ENCODE measurements at places on chromosomes 4 and X.

- DNase-seq, result no peak
Observed at GRCh38 chrX:72351606-72352334, 46.1 kb upstream of the CITED1 start.

DNA sequence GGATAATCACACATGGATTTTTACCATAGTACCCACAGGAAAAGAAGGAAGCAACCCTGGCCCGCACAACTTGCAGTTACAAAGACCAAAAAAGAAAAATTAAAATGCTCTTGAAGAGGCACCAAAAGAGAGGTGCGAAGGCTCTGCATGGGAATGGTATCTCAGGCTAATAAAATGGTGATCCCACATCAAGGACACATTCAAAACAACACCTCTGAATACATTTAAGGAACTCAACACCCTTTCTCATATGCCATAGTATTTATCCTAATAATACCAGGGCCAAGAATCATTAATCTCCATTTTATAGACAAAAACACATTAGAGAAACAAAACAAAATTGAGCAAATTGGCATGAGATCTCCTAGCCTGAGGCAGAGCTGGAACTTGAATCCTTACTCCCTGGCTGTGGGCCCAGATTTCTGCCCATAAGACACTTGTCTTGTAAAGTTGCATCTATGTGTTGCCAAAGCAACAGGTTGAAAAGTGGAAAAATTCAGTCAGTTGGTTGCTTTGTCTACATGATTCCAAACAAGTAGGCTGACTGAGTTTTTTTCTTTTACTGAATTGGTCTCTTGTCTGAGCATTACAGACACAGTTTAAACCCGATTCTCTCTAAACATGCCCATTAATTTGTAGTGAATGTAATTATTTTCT is 33.5 kb downstream of the GUCY2F start:
- no peak for DNase-seq

DNA sequence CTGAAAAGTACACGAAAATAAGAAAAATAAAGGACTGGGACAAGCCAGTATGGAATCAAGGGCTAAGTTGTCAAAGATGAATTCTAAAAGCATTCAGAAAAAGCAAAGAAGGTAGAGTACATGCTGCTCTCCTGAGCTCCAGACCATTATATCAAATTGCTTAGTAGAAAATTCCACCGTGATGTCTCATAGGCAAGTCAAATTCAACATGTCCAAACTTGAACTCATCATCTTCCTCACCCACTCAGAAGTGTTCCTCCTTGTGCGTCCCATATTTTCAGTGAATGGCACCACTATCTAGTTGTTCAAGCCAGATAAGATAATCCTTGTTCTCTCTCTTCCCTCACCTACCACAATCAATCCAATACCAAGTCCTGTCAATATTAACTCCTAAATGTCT is 37.5 kb upstream of the IL13RA2 start:
- DNase-seq, result no peak

GRCh38 chr4:138494931-138495330 is 252.8 kb upstream of the SLC7A11 start:
- no peak for DNase-seq

DNA sequence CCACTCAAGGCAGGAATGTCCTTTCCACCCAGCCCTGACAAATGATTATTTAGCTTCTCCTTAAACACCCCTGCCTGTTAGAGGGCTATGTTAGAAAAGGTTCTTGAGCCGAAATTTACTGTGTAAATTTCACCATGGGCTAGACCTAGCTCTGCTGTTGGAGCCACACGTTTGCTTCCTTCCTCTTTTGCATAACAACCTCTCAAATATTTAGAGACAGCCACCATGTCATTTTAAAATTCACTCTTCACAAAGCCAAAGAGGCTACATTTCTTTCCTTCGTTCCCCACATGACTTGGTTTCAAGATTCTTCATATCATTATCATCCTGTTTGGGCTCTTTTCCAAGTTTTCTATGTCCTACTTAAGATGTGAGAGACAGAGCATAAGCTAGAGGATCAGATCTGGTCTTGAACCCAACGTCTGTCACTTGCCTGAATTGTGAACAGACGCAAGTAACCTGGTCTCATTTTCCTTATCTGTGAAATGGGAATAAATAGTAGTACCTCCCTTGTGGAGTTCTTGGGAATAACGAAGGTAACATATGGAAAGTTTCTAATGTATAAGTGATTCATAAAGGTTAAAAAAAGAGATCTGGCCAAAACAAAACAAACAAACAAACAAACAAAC is 6.7 kb downstream of the DOCK11 start:
- no peak for DNase-seq

- no peak for DNase-seq
Observed at GRCh38 chr4:73104695-73105094, 35.2 kb upstream of the COX18 start.

DNA sequence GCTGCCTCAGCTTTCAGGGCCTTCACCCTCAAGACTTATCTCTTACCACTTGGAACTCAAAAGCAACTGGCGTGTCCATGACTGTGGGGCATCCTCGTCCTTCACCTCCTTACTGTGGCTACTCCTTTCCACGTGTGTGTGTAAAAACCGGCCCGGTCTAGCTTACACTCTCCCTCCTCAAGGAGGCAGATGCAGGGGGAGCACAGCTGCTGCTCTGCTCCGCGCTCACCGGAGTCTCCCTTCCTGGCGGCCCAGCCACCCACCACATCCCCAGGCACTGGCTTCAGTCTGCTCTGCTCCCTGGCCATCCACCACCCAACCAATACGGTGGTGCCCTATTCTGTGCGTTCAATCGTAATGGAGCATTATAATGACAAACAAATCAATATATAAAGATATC is 8.3 kb downstream of the RNF212 start:
- no peak for DNase-seq

- no peak for DNase-seq
Observed at GRCh38 chr4:5069901-5070300, 18.6 kb downstream of the STK32B start.

GRCh38 chr4:83112678-83113428 is 1.7 kb downstream of the PLAC8 start:
- DNase-seq, result no peak

- DNase-seq, result no peak
Observed at GRCh38 chr4:120447774-120448173, 381.1 kb upstream of the MAD2L1 start.

GRCh38 chr4:41787931-41788330 is 39.4 kb upstream of the PHOX2B start:
- no peak for DNase-seq

DNA sequence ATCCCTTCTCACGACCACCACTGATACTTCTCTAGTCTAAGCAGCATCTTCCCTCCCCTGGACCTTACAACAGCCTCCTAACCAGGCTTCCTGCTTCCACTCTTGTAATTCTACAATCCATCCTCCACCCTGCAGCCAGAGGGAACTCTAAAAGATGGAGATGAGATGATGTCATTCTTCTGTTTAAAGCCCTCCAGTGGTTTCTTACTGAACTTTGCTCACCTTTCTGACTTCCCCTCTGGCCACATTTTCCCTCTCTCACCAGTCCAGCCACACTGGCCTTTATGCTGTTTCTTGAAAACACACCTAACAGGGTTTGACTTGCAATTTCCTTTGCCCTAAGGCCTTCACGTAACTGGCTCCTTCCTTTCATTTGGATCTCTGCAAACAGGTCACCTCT is 191.4 kb upstream of the NHS start:
- no peak for DNase-seq

DNA sequence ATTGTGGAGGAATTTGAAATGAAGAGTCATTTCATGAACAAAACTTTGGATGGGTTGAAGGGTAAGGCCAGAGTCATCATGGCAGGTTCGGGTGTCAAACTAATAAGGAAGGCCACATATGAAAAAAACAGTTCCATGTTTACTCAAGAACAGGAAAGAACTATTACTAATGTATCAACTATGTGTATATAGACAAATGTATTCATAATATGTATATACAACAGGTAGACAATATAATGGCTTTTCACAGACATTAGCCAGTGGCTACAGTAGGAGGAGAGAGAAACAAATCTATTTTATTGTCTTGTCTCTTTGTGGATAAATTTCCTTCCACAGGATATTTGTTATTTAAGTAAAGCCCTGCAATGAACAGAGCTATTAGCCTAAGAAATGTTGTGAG is 101.1 kb downstream of the CBLL2 start:
- no peak for DNase-seq

DNA sequence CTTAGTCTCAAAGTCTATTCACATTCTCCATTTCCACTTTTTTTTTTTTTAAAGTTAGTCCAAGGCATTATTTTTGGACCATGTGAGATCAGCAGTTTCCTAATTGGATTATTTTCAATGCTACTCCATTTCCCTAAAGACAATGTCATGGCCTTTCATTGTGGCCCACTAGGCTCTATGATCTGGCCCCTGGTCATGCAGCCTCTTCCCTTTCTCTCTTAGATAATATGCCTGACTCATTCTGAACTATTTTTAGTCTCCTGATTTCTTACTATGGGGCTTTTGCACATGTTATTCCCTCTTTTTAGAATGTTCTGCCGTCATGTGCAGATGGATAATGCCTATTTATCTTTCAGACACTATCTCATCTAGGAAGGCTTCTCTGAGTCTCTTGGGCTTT is 157.3 kb downstream of the TMA16 start:
- DNase-seq, result no peak

- DNase-seq, result no peak
Observed at GRCh38 chr4:115923152-115923551, 809.7 kb upstream of the NDST4 start.

DNA sequence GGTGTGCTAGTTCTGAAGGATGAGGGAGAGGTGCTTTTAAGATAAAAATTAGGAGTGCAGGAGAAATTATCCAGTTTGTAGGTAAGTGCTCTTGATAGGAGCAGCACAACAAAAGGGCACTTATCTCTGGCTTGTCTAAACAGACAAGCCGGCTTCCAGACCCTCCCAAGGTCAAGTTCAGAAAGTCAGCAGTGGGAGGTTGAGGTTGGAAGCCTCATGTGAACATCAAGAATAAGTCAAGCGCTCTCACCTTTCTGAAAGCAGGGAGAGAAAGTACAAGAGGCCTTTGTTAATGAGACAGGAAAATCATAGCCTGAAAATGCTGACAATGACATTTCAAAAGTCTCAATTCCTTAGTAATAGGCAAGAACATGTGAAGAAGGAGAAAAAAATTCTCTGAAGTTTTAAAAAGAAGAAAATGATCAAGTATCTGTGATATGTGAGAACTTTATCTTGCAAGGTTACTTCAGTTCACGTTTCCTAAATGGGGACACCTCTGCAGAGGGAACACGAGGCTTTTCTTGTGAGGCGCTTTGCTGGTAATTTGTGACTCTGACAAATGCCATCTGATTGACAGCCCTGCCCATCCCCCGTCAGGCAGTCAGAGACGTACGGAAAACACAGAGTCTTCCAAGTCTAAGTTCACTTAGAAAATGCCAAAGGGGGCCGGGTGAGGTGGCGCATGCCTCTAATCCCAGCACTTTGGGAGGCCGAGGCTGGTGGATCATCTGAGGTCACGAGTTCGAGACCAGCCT is 62.2 kb downstream of the TIGD2 start:
- DNase-seq, result no peak

- no peak for DNase-seq
Observed at GRCh38 chr4:16045687-16046086, 38.1 kb downstream of the PROM1 start.

DNA sequence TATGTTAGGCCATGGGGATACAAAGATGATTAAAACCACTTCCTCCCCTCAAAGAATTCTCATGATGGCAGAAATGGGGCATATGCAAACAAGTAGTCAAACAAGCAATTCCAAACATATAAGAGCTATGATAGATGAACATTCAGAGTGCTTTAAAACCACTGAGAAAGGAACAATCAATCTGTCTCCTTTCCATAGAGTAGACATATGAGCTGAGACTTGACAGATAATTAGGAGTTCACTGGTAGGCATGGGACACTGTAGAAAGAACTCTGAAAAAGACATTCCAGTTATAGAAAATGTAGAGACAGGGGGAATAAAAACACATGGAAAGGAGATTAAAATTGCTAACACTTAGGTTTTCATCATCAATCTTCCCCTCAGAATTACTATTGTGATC is 372.8 kb downstream of the KLHL4 start:
- no peak for DNase-seq

DNA sequence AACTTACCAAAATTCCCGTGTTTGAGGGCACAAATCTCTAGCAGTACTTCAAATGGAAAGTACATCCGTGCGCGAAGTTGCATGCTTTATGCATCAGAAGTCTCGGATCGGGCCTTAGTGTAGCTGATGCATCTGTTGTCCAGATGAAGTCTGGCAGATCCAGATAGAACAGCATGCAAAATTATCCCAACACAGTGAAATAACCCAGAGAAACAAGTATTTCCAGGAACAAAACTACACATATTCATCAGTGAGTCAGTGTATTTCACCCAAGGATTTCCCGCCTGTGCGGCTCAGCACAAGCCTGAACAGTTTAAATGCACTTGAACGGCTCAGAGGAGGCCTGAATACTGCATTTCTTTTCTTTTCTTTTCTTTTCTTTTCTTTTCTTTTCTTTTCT is 27.4 kb upstream of the CLDN24 start:
- DNase-seq, result no peak

DNA sequence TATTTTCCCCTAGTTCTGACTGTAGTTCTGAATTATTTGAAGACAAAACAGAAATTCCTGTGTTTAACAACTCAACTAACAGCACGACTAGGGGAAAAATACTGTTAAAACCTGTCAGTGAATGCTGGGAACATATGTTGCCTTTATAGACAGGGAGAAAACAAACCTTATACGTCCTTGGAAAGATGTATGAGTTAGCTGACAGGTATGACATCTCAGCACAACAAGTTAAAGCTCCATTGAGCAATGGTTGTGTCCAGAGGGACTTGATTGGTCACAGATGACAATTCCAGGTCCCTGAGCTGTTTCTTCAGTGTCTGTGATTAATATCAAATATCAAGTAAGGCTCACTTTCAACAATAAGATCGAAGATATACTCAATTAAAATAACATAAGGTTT is 58.2 kb upstream of the DDIT4L start:
- no peak for DNase-seq

GRCh38 chrX:110082161-110082560 is 79.2 kb downstream of the TMEM164 start:
- no peak for DNase-seq

GRCh38 chr4:151797131-151797530 is 36.3 kb upstream of the GATB start:
- no peak for DNase-seq

GRCh38 chr4:91497892-91498291 is 805.9 kb upstream of the GRID2 start:
- no peak for DNase-seq

- no peak for DNase-seq
Observed at GRCh38 chr4:67124716-67125115, 420.6 kb downstream of the CENPC start.

GRCh38 chr4:175639346-175639745 is 172.7 kb downstream of the GPM6A start:
- no peak for DNase-seq

DNA sequence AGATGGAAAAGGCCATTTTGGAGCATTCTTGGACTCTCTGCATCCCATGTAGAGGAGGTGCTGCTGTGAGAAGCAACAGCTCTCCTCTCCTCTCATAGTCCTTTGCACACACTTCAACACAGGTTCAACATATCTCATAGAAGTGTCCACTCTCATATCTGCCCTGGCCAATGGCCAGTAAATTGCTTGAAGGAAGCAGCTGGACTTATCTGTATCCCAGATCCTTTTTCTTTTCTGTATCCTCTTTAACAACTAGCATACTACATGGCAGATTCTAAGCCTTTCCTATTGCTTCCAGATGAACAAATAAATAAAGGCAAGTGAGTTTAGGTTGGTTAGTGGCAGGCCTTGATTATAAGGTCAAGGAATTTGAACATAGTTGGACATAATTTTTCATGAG is 122.0 kb downstream of the HS6ST2 start:
- no peak for DNase-seq
